Renal cortical epithelial cell (primary cell): ENCODE measurements at places on chromosomes 6 and 20.

DNA sequence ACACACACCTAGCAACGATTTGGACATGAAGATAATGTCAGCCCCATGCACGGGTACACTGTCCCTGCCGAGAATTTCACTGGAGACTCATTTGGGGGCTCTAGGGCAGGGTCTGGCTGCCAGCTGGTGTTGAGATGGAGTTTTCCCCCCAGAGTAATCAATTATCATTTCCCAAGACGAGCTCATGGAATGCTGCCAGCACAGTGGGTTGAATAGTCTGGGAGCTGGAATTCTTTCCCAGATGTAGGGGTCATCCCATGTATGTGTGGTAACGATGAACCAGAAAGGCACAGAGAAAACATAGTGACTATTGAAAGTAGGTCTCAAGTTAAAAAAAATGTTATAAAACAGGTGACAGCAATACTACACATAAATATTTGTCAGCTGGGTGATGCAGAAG lies 579.9 kb downstream of the MAFB start:
- no peak for DNase-seq

DNA sequence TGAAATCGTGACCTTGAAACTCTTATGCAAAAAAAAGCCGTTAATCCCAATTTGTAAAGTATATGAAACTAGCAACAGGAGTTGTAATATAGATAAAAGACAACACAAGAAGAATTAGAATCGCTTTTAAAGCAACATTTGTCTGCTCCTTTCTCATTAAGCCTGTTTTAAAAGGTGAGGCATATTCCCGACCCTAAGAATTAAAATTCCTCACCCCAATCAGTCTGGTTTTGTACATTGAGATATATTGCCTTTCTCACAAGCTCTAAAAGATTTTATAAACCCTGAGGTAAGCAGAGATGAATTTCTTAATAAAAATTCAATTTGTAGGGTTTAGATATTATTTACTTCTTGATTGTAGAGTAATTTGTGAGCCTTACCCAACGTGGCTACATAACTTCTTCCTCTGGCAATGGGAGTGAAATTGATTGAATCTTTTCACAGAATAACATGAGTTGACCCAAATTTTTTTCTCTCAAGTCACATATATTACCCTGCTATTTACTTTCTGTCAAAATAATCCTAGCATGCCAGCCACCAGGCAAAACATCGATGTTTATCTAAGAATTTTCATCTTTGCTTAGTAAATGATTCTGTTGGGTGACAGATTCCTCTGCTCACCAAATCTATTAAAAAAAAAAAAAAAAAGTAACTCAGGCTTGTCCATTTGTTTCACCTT lies 173.7 kb downstream of the HACE1 start:
- no peak for DNase-seq

GRCh38 chr20:3312940-3313682 lies 74.1 kb upstream of the SLC4A11 start:
- DNase-seq = peak; percentile 93

- no peak for DNase-seq
Observed at GRCh38 chr6:44629636-44630035, 242.1 kb downstream of the CDC5L start.

DNA sequence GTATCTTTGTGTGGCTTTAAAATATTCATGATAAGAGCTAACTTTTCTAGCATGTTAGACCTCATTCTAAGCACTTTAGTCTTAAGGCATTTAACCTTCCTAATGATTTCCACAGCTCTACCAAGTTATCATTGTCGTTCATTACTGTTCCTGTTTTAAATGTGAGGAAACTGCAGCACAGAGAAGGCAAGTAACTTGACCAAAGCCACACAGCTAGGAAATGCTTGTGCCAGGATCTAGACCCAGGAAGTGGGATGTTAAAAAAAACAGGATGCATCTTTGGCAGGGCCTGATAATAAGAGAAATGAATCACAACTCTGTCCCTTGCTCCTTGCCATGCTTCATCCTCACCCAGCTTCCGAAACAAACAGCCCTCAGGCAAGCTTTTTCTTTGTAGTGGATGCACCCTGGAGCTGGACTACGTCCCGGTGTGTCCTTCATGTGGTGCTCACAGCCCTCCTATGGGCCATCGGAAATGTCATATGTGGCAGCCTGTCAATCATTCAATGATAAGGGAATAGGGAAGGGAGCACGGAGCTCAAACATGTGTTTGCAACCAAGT lies 196.9 kb upstream of the RREB1 start:
- DNase-seq = no peak

- peak; percentile 72 for DNase-seq
Observed at GRCh38 chr6:100177956-100178355, 183.9 kb upstream of the MCHR2 start.

- no peak for DNase-seq
Observed at GRCh38 chr20:48599106-48599747, 228.6 kb downstream of the PREX1 start.

- peak; percentile 69 for DNase-seq
Observed at GRCh38 chr20:4090756-4091489, 75.6 kb upstream of the RNF24 start.

- peak; percentile 18 for DNase-seq
Observed at GRCh38 chr20:35618263-35619131, 2.9 kb downstream of the SPAG4 start.

DNA sequence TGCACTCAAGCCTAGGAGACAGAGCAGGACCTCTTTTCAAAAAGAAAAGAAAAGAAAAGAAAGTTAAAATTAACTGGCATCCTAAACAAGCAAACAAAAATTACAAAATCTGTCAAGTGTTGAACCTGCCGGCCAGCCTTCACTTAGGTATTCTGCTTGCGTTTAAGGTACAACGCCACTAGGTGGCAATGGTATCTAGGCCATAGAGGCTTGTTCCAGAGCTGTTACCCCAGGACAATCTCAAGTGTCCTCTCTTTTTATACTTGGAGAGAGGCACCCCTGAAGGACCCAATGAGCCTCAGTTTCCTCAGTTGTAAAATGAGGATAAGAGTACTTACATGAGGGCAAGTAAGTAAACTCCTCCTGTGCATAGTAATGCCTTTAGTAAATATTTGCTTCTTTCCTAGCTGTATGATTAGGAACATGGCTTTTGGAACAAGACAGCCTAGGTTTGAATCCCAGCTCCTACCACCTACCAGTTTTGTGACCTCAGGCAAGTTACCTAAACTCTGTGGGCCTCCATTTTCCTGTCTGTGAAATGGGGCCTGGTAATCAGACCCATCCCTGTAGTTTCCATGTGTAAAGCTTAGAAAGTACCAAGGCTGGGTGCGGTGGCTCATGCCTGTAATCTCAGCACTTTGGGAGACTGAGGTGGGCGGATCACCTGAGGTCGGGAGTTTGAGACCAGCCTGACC lies 5.8 kb upstream of the PACSIN1 start:
- DNase-seq = peak; percentile 51

DNA sequence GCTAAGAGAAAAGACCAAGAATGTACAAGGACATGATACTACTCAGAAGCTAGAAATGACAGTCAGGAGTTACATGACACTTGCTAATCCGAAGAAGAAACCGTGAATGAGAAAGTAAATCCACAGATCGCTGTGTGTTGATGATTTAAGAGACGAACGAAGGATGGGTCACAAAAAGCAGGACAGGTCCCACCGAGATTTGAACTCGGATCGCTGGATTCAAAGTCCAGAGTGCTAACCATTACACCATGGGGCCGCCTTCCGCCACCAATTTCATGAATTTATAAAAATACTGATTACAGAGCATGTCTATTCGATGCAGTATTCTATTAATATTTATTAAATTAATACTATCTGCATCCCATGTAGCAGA lies 54.0 kb upstream of the BTN3A2 start:
- no peak for DNase-seq

- no peak for DNase-seq
Observed at GRCh38 chr6:35086636-35087360, 54.3 kb downstream of the TCP11 start.

GRCh38 chr6:118509009-118509617 lies 39.0 kb upstream of the PLN start:
- peak; percentile 13 for DNase-seq

DNA sequence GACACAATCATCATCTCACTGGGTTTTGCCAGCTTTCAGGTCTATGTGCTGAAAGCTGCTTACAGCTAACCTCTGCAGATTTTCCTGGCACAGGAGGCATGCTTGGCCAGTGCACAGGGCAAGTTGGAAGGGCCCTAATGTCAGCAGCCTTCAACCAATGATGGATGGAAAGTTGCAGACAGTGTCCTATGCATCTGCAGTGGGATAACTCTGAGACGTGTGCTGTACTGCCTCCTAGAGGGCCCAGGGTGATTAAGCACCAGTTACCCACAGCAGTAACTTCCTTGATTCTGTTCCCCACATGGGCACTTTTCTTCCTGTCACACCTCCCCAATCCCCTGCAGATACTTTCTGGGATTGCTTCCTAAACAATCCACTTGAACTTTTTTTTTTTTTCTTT lies 38.6 kb downstream of the OVOL2 start:
- no peak for DNase-seq

DNA sequence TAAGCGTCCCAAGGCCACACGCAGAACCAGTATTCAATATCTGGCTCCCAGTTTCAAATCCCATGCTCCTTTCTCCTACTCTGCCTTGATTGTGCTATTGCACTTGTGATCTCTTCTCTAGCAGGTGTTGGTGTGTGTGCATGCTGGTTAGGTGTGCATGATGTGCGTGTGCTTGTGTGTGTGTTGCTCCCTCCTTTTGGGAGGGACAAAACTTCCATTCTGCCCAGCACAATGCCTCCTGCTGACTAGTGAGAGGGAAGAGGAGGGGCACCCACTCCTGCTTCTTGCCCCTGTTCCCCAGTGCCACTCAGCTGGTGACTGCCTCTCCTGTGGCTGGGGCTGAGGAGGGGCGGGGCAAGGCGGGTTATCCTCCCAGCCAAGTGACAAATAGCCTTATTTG lies 19.7 kb downstream of the CD40 start:
- no peak for DNase-seq

- peak; percentile 58 for DNase-seq
Observed at GRCh38 chr6:126524811-126525326, 185.0 kb downstream of the CENPW start.

GRCh38 chr6:145823328-145823944 lies 8.8 kb upstream of the FBXO30 start:
- no peak for DNase-seq

- no peak for DNase-seq
Observed at GRCh38 chr20:479487-479886, 17.2 kb upstream of the TBC1D20 start.

DNA sequence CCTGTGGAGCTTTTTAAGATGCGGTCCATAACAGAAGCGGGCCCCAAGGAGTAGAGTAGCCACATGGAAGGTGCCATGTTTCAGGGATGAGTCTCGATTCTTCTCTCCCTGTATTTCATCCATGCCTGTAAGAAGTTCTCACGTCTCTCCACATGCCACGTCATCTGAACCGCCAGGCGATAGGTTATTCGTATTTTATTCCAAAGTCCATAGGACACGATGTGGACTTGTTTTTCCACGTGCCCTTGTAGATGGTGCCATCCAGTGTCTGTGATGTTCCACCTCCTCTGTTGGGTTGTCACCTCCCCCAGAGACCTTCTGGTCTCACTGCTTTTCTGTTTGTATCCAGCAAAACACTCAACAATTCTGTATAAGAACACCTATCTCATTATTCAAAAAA lies 17.6 kb downstream of the HEBP2 start:
- DNase-seq = no peak

DNA sequence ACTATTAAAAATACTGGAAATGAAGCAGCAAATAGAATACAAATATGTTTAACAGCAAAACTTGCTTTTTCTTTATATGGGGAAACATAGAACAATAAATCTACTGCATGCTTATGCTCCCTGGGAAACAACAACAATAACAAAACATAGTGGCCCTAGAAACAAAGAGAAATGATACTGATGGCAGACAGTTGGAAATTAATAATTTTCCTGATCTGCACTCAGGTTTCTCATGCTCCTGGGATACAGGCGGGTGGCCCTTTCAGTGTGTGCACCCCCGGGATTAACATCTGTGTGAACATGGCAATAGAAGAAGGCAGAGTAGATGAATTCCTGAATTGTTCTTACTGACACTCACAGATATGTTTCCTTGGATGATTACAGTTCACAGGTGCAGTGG lies 209.2 kb upstream of the TBX18 start:
- DNase-seq = no peak

DNA sequence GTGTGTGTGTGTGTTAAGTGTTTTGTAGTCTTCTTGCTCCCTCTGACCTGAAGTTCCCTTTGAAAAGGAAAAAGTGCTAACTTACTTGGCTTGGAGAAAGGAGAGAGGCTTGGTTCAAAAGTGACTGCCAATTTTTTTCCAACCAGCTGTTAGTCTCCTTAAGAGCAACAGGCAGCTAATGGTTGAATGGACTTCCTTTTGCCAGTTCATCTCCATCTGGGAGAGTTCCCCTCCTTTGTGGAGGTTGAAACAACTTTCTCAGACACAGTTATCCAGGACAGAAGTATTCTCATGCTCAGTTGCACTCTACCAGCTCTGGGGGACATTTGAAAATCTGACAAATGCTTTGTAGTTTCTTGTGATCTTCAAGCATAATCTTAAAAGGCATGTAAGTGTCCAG lies 4.5 kb downstream of the RIPOR2 start:
- peak; percentile 79 for DNase-seq

- DNase-seq = no peak
Observed at GRCh38 chr6:69895396-69895795, 29.0 kb downstream of the COL19A1 start.

DNA sequence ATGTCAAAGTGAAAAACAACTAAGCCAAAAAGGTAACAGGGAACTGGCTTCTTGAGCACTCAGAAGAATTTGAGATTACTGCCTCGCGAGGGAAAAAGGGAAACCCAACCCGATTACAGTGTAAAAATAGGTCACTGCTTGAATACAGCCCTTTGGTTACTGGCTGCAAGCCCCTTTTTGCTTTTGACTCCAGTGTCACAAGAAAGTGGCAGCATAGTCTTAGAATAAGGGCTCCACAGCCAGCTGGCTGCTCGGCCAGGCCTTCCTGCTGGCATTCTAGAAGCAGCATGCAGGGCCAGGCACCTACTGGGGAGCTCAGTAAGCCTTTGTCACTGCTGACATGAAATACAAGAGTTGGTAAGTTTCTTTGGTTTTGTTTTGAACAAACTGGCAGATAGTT lies 83.0 kb downstream of the ZHX3 start:
- DNase-seq = no peak

DNA sequence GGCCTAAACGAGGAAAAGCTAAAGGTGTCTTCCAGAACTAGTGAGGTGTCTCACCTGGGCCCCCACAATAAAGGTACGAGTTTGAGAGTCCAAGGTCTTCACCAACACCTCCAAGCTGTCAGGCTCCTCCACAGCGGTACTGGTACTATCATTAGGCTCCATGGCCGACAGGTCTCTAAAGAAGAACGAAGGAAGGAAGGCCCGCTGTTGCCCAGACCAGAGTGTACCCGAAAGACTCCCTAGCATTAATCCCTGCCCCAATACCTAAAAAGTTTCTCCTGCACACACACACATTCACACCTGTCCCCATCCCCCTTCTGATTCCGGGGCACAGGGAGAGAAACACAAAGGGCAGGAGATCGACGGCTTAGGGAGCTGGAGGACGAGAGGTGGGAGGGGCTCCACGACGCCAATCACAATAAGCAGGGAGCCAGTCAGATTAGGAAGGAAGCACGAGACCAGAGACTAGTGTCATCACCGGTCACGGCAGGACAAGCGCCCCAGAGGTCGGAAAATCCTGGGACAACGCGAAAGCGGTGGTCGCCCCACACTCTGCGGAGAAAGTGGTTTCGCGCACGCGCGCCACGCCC lies 764 bp downstream of the BAG6 start:
- DNase-seq = peak; percentile 67

GRCh38 chr6:126253431-126253830 lies 86.5 kb upstream of the CENPW start:
- no peak for DNase-seq
